Activated T-cell treated with anti-CD3 and anti-CD28 coated beads, Interleukin-2, amount 50 U/mL, for 1 hour (primary cell): ENCODE measurements at places on chromosomes 11 and 22.

- no peak for DNase-seq
Observed at GRCh38 chr22:33743756-33744155, 176.5 kb downstream of the LARGE1 start.

DNA sequence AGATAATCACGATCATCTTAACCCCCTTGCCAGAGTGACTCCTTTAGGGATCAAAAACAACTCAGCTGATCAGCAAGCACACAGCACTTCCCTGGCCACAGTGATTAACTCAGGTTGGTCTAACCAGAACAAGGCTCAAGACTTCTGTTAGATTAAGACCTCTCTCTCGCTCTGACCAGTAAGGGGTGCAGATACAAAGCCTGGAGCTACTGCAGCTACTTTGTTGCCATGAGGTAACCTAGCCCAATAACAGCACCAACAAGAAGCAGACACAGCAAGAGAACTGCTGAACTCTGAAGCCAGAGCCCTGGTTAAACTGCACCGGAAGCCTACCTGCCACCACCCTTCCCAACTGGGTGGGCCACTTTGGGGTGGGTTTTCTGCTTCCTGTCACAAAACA, 42.0 kb downstream of the LINC01488 start:
- DNase-seq = no peak

- DNase-seq = no peak
Observed at GRCh38 chr22:22021162-22021750, 38.7 kb upstream of the TOP3B start.

- no peak for DNase-seq
Observed at GRCh38 chr11:64220798-64221197, 5.2 kb downstream of the TRPT1 start.

DNA sequence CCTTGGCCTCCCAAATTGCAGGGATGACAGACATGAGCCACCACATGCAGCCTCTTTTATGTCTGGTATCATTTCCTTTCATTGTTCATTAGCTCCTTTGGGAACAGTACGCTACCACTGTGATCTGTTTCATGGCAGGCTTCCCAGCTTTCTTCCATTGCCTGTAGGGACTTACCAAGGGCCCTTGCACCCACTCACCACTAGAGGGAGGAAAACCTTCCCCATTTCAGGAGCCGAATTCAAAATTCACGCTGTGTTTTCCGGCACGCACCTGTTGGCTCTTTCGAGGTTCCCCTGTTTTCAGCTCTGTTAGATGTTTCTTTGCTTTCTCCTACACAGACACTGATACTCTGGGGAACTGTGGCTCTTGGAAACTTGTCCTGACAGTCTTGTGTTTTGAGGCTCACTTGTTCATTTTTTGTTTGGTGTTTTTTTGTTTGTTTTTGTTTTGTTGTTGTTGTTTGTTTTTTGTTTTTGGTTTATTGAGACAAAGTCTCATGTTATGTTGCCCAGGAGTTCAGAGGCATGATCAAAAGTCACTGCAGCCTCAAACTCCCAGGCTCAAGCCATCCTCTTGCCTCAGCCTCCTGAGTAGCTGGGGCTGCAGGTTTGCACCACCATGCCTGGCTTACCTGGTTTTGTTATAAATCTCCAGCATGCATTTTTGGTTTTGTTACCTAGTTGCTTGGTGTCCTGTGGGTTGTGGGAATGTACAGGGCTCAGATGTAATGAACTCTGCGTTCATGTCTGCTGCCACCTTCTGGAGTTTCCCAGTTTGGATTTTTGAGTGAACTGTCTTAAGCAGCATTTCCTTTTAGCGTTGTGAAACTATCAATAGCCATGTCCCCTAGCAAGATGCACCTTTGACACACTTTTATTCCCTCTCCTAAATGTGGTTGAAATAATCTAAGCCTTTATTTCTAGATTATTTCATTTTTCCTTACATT, 2.3 kb downstream of the KRTAP5-11 start:
- no peak for DNase-seq

DNA sequence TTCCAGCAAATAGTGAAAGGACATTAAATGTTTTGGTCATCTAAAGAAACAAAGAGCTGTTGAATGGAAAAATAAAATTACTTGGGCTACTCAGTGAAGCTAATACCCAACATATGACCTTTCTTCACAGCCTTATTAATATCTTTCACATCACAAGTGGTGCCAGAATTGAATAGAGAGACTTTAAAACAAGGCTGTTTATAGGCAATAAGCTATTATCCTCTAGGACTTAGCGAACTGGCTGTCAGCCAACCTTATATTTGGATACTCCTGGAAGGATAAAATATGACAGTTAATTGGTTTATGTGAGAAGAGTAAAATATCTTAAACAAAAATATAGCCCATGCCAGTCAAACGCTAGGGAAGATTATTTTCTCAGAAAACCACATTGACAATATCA, 225.5 kb upstream of the BLID start:
- no peak for DNase-seq

DNA sequence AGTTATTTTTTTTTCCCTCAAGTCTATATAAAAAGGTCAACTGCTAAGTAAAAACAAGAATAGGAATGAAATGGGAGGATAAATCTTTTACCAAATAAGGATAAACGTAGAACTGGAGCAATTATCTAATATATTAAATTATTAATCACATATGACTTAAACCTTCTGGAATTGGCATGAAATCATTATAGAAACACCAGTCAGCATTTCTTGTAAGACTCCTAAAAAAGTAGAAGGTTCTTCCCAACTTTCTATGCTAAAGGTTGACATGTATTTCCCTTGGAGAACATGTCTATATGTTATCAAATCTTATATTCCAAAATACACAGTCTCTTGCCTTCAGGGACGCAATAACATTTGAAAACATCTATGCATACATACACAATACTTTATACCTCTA, 143.2 kb downstream of the SBF2 start:
- DNase-seq = no peak

DNA sequence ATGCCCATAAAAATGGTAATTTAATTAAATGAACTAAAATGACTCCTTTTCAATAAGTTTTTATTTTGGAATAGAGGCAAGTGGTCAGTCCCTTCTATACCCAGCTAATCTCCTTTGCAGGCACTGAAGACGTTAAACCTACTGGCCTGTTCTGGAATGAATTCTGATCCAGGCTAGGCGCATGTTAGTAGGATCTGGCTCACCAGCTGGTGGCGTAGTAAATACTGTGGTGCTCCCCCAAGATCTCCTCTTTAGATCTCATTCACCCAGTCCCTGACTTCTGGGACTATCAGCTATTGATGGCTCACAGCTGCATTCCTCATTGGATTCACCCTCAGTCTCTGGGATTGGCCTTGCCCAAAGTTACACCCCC, 173.7 kb upstream of the DDI1 start:
- no peak for DNase-seq

DNA sequence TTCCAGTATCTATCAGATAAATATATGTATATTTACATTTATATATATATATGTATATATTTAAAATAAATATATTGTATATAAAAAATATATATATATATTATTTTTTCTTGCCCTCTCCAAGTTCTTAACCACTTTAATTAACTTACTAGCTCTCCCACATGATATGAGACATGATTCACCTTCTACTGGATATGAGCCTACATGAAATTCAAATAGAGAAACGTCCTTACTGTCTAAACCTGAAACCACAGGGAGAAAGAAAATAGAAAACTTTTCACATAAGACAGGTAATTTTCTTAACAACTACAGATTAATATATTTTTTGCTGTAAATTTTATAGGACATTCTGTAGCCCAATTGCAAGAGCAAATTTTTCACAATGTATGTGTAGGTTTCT, 391.6 kb downstream of the ETS1 start:
- no peak for DNase-seq
